ENCODE measurements at places on chromosomes 5 and 9.

- DNase-seq = no peak
Observed at GRCh38 chr9:82558855-82559630, 503.9 kb downstream of the RASEF start.

DNA sequence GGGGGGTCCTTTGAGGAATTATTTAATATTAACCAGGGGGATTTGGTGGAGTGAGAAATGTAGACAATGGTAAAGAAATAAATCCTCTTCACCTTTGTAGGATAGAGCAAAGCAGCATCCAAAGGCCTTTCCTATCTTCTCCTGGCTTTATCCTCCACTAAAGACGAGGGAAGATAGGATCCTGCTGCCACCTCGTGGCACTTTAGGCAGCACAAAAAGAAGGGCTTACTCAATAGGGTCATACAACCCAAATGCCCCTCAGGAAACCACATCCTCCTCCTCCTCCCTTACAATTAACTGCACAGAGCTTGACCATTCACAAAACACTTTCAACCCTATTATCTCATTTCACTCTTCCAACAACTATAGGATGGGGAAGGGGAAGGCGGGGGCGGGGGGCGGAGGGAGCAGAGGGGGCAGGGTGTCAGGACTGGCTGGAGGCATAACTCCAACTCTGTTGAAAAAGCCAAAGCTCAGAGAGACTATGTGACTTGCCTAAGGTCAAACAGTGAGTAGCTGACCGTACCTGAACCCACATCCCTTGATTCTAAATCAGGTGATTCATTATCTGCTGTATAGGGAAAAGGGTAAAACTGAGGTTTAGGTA is 45.4 kb upstream of the MYOT start:
- no peak for DNase-seq

DNA sequence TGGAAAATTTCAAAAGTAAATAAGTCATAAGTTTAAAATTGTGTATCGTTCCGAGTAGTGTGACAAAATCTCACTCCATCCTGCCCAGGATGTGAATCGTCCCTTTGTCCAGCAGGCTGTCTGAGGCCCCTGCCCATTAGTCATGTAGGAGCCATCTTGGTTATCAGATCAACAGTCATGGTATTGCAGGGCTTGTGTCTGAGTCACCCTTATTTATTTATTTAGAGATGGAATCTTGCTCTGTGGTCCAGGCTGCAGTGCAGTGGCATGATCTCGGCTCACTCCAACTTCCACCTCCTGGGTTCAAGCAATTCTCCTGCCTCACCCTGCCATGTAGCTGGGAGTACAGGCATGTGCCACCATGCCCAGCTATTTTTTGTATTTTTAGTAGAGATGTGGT is 30.2 kb downstream of the ITGA2 start:
- no peak for DNase-seq

DNA sequence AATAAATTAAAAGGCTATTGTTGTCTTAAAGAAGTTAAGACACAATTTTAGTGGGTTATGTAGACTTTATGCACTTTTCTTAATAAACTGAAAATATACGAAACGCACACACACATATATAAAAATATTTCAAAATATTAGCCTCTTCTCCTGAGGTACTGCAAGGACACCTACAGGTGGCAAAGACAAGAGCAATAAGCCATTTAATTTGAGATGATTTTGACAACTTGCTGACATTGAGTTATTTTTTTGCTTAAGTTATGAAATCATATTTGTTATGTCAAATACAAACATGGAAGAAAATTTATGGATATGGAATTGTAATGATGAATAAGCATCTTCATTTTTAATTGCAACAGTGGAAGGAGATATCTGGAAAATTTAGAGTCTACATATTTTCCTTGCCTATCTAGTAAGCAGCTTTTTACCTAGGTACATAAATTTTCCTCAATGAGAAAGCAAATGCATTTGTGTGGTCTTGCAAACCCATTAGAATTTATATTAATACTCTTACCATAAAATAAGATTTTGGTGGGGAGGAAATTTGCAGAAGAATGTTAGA is 301.6 kb downstream of the ISL1 start:
- DNase-seq = no peak

GRCh38 chr5:37812365-37812764 is 27.5 kb downstream of the GDNF start:
- no peak for DNase-seq

- no peak for DNase-seq
Observed at GRCh38 chr5:40571729-40572128, 108.0 kb upstream of the PTGER4 start.

GRCh38 chr9:129254566-129255287 is 76.7 kb upstream of the IER5L start:
- DNase-seq = no peak

DNA sequence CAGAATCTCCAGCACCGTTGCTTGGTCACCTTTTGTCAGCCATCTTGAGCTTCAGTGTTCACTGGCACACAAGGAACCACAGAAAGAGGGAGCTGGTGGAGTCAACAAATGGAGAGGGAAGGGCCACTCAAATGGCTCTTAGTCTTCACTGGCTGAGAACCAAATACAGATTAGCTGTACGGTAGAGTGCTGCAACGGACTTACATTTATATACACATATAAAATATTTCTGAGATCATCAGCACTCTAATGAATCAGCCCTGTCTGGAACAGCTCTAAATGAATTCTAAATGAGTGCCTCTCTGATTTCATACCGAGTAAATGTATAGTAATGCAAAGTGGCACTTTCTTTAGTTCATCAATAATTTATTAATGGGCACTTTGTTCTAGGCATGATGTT is 24.8 kb downstream of the KCTD16 start:
- no peak for DNase-seq

DNA sequence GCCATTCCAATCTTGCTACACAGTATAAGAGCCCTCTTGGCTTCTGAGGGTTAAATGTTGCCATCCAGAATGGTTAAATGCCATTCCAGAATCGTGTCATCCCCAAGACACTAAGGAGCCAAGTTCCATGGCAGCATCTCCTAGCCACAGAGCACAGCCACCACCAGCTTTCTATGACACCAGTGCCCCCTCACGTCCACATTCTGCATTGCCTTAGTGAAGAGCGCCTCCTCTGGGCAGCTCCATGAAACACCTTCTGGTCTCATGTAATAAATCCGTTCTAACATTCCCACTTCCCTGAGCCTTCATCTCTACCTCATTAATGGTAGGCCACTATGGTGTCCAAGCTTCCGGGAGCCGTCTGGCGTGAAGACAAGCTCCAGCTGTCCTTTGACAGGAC is 12.4 kb downstream of the CBY3 start:
- no peak for DNase-seq

DNA sequence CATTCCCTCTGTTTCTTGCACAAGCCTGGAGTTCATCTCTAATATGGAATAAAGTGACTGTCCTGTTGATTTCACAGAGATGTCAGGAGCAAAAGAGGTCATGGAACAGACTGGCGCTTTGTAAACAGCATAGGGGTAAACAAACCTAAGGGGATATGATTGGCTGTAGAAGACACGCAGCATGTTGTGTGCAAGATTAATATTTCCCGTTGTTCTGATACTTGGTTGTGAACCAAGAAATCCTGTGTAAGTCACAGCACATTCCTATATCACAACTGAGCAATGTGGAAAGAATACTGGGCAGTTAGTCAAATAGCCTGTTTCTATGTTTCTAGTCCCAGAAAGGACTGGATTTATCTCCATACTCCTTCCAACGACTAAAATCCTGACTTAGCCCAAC is 3.2 kb downstream of the ADAMTS12 start:
- no peak for DNase-seq

- DNase-seq = no peak
Observed at GRCh38 chr5:30891660-30892059, 301.8 kb upstream of the CDH6 start.

DNA sequence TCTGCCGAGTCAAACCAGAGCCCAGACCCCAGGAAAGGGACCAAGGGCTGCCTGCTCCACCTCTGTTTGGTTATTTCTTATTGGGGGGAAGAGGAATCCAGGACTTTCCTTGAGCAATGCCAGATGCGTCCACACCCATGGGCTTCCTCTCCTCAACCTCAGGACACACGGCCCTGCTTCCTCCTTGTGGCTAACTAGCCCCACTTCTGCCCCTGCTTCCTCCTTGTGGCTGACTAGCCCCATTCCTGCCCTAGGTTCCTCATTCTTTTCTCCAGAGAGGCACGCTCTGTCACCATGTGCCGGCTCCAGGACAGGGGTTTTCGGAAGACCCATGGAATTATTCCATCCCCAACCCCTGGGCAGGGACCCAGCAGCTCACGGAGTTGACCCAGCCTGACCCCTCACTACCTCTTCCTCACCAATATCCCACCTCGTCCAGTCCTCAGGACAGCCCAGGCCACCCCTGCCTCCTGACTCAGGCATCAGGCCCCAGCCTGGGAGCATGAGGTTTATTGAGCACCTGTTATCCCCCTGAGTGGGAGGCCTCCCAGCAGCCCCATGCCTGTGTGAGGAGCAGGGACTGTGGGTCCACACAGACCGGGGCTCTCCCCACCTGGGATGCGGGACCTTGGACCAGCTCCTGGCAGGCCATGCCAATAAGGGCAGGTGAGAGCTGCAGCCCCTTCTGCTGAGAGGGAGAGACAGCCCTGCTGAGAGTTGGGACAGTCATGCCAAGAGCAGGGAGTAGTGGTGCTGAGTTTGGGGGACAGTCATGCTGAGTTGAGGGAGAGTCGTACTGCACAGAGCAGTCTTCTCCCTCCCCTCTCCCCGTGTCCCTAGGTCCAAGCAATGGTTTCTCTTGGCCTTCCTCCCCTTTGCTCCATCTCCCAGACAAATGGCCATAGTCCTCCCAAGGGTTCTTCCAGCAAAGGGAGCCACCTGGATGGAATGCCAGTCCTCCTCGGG is 11.8 kb upstream of the FCN1 start:
- no peak for DNase-seq

DNA sequence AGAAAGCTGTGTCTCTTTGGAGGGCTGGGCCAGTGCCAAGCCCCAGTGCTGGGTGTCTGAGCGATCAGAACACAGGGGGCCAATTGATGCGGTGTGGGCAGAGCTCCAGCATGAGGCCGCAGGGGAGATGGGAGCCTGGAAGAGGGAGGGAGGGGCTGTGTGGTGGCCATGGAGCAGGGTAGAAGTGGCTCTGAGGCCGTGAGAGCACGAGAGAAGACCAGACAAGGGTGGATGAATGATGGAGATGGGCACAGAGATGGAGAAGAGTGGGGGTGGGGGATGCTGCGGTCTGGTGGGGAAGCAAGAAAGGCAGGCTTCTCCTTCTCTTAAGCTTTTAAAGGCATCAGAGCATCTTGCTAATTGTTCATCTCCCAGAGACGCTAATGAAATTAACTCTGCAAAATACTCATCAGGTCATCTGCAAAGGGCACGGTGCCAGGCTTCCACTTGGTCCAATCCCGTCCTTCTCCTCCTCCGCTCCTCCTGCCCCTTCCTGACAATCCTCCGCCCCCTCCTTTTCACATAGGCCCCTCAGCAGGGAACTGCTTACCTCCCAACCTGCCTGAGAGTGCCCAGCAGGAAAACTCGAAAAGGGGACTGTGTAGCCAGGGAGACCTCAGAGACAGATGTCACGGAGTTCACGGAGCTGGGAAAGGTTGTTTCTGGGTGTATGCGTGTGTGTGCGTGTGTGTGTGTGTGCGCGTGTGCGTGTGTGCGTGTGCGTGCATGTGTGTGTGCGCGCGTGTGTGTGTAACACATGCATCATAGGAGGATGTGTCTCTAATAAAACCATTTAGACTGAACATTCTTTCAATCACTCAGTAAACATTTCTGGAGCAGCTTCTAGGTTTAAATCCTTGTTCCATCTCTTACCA is 7.1 kb upstream of the UNC5A start:
- no peak for DNase-seq

DNA sequence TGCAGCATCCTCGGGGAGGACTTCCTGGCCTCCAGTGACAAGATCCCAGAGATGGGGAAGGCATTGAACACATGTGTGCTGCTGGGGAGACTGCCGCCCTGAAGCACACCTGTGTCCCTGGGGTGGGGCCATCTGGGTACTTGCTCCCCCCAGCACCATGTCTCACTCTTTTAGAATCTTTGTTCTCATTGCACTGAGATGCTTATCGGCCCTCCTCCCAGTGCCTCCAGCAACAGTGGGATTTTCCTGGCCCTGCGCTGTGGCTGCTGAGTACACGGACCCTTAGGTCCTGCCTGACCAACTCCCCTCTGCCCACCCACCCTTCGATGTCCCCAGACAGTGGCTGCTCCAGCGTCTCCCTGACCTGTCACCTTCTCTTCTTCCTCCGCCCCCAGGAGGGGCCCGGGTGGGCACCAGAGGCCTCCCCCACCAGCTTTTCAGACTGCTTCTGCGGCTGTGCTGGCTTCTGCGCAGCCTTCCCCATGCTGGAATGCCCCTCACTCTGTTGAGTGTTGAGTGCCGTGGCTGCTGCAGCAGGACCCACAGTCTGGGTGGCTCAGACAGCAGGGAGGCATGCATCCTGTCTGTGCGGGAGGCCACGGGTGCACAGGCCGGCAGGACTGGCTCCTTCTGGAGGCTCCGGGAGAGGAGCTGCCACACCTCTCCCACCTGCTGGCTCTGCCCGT is 145.9 kb upstream of the IRX2 start:
- no peak for DNase-seq

GRCh38 chr9:4494806-4495205 is 4.5 kb downstream of the SLC1A1 start:
- no peak for DNase-seq

- DNase-seq = no peak
Observed at GRCh38 chr5:180636403-180637075, 12.9 kb downstream of the FLT4 start.

DNA sequence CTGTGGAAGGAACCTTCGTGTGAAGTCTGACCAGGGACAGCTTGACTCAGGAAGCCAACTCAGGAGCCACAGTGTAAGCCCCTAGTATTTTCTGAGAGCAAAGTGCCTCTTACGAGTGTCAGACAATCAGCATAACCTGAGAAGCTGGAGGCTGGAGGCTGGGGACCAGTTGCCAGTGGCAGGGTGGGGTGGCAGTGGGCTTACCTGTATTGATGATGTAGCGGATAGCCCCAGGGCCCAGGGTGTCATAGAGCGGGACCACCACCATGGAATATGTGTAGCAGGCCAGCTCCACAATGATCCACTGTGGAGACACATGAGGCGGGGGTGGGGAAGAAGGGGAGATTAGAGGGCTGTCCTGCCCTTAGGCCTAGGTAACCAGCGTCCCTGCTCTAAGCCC is 22.9 kb downstream of the ACSL6 start:
- no peak for DNase-seq

DNA sequence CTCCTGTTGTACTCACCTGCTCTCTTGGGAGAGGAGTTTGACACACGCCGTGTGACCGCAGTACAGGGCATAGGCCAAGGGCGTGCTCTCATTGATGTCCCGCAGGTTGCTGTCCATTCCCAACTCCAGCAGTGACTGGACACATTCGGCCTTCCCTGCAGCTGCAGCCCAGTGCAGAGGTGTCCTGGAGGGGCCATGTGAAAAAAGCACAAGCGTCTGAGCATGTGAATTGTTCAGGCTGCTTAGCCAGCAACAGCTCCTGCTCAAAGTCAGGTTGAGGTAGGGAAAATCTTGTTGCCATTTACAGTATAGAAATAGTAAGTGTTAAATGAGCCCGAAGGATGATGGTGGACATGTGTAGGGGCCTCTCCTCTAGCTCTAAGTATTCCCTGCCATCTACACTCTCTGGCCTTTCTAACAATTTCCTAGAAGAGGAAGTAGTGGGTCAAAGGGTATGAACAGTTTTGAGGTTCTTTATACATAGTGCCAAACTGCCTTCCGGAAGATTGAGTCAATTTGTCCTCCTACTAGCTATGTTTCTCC is 116.5 kb downstream of the ANKRD55 start:
- no peak for DNase-seq

GRCh38 chr9:87640385-87640795 is 85.5 kb upstream of the CTSL start:
- DNase-seq = no peak

Data from activated CD4-positive, alpha-beta T cell treated with anti-CD3 and anti-CD28 coated beads for 1 hour (primary cell).